ENCODE measurements at places on chromosomes 11 and 22.

GRCh38 chr11:110529043-110529442, 99.3 kb downstream of the FDX1 start:
- no peak for DNase-seq

DNA sequence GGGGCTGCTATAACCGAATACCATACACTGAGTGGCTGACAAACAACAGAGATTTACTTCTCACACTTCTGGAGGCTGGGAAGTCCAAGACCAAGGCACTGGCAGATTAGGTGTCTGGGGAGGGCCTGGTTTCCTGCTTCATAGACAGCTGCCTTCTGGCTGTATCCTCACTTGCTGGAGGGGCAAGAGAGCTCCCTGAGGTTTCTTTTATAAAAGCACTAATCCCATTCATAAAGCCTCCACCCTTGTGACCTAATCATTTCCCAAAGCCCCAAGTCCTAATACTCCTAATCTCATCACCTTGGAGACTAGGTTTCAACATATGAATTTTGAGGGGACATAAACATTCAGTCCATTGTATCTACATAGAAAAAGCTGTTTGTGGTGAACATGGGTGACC, 131.8 kb downstream of the KIRREL3 start:
- DNase-seq = no peak

DNA sequence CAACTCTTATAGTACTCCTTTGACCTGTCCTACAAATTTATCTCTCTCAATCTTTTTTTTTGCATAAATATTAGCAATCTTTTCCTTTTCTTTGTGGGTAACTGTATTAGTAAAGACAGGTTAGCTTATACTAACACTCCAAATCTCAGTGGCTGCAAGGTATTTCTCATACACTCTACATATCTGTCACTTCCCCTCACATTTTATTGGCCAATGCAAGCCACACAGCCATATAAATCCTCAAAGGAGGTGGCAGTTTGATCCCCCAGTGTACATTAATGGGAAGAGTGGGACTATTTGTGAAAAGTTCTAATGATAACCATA, 42.6 kb upstream of the EED start:
- no peak for DNase-seq

- DNase-seq = no peak
These were observed 21.2 kb downstream of the A4GALT start for GRCh38 chr22:42699281-42699975.

DNA sequence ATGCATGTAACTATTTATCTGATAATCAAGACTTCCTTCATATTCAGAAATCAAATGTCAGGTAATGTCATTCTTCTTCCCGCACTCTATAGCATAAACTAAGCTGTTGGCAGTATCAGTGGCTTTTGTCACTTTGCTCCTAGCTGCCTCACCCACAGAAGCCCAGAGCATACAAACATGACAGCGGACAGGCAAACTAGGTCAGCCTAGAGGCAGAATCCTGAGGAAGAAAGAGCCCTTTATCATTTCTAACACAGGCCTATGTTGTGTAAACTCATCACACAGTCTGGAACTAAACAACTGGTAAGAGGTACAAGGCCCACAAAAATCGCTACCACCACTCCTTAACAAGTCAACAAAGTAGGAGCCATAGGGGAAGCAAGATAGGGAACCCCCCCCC, 21.0 kb downstream of the GUCY1A2 start:
- DNase-seq = no peak

GRCh38 chr22:36461665-36462649, 19.5 kb downstream of the TXN2 start:
- DNase-seq = no peak

DNA sequence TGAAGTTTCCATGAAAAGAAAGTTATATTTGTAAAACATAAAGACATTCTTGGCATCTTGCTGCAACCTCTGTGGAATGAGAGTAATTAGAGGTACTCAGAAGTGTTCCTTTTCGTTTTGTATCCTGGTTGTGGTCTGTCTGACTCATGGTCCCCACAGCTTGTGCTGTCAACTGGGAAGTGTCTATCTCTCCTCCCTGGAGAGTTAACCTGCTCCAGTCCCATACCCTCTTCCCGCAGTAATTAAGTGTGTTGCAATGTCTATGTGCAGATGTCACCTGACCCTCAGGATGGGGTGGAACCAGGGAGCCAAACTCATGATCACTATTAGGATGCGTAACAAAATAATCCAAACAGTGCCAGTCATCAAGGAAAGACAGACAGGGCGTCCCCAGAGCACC, 23.0 kb upstream of the ZDHHC13 start:
- DNase-seq = no peak

DNA sequence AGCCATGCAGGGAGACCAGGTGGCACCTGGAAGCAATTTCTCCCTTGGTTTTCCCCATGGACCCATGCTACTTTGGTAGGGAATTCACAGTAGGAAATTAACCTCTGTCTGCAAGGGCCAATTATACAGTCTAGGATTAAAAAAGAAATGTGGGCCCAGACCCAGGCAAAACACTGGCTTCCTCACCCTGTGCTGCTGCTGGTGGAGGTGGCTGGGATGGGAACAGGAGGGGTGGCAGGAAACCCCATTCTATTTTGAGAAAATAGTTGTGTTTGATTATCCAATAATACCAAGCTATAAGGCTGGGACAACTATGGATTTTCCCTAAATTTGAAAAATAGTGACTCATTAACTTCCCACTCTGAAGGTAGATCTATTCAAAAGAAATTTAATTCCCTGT, 417.0 kb upstream of the NARS2 start:
- no peak for DNase-seq

DNA sequence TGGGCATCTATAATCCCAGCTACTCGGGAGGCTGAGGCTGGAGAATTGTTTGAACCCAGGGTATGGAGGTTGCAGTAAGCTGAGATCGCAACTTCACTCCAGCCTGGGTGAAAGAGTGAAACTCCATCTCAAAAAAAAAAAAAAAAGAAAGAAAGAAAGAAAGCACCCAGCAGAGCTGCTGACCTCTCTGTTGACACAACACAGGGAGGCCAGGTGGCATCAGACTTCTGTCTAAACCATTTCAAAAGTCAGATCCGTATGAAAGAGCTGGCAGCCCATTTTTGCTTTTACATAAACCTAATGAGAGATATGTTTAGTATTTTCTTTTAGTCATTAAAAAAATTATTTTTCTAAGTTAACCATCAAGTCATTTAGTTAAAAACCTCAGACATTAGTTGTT, 64.4 kb upstream of the RRM1 start:
- no peak for DNase-seq

DNA sequence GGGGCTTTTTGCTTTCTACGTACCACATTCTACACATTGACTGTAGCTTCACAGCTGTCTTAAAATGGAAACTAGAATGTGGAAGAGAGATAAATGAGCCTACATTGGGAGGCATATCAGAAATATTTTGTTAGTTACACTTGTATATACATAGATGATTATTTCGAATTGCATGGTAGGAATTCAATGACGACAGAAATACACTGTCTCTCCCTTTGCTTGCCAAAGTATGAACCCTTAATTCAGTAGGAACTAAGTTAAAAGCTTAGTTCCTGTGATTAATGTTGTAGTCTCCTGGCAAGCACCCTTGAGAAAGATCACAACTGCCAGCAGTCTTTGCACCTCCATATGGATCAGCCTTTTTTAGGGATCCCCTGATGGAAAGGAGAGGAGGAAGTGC, 10.1 kb downstream of the C11orf87 start:
- no peak for DNase-seq

DNA sequence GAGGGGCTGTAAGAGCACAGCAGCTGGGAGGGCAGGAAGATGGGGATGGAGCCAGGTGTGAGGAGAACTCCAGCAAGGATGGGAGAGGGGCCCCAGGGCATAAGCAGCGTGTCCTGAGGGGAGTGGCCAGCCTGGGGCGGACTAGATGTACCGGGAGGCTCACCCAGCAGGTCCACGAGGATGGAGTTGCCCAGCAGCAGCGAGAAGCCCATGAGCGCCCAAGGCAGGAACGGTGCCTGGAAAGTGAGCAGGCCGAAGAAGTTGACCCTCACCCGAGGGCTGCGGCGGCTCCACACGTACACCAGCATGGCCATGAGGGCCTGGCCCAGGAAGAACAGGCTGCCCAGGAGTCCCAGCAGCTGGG, 1.3 kb downstream of the DERL3 start:
- no peak for DNase-seq

DNA sequence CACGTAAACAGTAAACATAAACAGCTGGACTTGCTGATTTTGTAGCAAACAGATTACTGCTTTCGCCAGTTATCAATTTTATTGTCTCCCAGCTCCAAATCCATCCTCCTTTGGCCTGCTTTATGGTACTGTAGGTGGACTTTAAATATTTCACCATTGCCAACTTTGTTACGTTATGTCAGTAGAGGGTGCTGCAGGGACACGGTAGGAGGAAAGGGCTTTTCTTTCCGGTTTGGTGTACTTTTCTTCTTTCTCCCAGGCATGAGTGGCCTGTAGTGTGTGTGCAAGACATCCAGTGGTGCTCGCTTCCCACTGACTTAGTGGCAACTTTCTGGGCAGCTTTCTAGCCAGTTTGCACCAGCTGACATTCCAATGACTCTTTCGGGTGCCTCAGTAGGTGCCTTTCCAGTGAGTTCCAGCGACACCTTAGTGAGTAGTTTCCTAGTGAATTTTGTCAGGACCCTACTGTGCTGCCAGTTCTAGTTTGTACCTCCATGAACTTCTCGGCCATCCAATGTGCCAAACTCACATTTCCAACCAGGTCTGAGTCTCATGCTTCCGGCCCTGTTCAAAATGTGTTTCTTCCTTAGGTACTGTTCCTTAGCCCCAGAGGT, 267.6 kb upstream of the TENM4 start:
- DNase-seq = no peak

DNA sequence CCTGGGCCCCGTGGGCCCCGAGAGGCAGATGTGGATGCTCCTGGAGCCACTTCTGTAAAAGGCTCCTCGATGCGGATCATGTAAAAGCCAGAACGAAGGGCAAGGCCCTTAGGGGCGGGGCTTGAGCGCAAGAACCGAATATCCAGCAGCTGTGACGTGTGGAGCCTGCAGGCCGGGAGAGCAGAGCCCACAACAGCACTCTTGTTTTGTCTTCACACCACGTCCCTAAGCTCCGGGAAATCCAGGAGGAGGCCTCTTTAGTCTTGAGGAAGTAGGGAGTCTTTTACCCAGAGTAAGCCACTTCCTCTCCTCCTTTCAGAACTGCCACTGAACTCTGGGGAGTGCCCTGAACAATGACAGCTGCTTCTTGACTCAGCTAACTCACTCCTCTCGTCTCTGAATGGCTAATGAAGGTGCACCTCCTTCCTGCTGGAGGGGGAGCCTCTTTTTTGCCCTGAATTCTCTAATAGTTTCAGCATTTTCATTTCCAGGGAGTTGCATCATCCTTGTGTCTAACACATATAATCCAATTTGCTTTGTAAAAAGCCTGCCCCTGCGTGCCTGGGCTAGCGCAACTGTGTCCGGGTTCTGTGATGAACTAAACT, 12.5 kb downstream of the L3MBTL2 start:
- DNase-seq = no peak

GRCh38 chr11:104319396-104319795, 155.4 kb upstream of the PDGFD start:
- DNase-seq = no peak

GRCh38 chr11:116388146-116388545, 384.6 kb downstream of the BUD13 start:
- no peak for DNase-seq

GRCh38 chr11:26244207-26244606, 87.7 kb upstream of the ANO3 start:
- DNase-seq = no peak

DNA sequence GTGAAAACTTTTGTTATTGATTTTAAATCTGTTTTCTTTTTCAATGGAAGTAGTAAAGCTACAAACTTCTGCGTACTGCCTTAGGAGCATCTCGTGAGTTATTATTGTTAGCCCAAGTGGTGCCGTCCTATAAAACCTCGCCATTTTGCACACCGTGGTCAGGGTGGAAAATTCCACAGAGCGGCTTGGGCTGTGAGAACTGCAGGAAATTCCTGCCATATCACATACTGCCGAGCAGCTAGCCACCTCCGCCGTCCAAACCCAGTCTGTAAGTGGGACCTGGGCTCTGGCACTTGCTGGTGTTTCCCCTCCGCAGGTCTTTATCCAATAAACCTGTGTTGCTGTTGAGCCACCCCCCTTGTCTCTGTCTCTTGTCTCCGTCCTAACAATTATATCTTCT, 88.0 kb upstream of the POU2AF2 start:
- no peak for DNase-seq

GRCh38 chr11:38553148-38553547, 1955.1 kb upstream of the RAG2 start:
- no peak for DNase-seq

DNA sequence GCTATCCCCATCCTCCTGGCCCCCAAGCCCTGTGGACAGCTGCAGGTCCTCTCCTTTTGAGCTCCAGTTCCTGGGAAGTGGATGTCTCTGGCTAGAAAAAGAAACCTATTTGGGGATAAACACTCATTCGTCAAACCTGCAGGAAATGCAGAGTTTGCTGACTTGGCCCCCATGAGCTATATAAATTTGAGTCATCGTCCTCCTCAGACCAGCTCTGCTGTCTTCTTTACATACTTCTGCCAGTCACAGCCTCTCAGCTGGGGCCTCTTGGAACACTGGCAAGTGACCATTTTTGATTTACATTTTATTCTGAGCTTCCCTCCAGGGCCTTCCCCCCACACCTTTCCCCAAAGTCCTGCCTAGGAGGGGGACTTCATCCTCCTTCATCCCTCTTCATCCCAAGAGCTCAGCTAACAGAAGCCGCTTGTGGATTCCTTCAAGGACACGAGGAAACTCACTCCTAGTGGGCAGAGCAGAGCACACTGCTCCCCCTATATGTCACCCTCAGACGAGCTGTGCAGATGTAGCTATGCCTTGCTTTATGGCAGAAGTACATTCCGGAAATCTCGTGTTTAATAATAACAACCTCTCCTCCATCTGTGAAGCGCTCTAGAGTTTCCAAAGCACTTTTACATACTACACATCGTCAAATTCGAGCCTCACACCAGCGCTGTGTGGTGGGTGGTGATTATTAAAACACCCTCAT, 131.8 kb downstream of the FEZ1 start:
- no peak for DNase-seq
